ENCODE measurements at places on chromosomes 12 and 14.

- DNase-seq, result no peak
These were observed 64.8 kb upstream of the PTGR2 start for GRCh38 chr14:73786636-73787485.

GRCh38 chr14:72632727-72633126 is 261.2 kb downstream of the DPF3 start:
- DNase-seq, result no peak

GRCh38 chr12:124568431-124569374 is 1.3 kb upstream of the NCOR2 start:
- no peak for DNase-seq

GRCh38 chr12:27133022-27133590 is 50.7 kb upstream of the C12orf71 start:
- no peak for DNase-seq

- no peak for DNase-seq
These were observed 216.8 kb downstream of the SLC15A4 start for GRCh38 chr12:128606970-128607369.

GRCh38 chr14:29163109-29163508 is 396.5 kb downstream of the FOXG1 start:
- DNase-seq, result no peak

DNA sequence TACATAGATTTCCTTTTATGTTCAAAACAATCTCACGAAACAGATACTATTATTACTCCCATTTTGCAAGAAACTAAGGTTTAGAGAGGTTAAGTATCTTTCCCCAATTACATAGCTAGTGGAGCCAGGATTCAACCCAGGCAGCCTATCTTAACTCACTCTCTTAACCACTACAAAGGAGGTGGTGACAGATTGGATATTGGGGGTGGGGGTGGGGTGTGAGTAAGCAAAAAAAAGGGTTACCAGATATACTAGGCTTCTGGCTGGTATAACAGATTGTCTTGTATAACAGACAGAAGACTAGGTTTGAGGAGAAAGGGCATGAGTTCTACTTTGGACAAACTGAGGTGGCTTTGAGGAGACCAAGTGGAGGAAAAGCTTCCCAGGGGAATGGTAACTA is 2.1 kb downstream of the GMFB start:
- no peak for DNase-seq

- no peak for DNase-seq
These were observed 297.6 kb upstream of the SEL1L start for GRCh38 chr14:81831128-81831820.

GRCh38 chr14:33940561-33941011 is 10.3 kb downstream of the EGLN3 start:
- no peak for DNase-seq

DNA sequence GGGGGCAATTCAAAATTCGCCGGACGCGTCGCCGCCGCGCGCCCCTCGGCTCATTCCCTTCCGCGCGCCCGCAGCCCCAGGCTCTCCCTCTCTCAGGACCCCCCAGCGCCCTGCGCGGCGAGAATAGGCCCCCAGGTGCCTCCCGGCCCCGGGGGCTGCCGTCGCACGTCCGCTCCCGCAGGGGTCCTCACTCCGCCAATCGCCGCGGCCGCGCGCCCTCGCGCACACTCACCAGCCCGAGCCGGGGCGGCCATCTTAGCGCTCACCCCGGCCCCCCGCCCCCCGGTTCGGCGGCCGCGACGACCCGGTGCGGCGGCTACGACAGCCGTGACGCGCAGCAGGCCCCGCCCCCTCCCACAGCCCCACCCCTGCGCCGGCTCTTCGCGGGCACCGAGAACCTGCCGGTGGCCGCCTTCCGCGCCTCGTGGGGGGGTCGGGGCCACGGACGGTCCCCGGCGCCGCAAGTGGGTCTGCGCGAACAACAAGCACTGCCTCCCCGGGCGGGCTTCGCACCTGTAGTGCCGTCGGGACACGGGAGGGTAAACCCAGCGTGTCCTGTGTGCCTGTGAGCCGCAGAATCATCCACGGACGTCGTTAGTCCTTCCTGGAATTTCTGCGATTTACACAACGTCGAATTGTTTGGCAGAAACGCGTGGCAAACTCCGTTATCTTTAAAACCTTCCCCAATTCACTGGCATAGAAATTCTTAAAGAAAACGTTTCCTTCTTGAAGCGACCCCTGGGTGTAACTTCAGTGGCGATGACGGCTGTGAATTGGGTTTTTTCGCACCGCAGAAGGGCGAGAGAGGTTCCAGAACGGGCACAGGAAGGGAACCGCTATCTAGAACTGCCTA is 2.5 kb downstream of the USP44 start:
- DNase-seq, result peak; percentile 39

DNA sequence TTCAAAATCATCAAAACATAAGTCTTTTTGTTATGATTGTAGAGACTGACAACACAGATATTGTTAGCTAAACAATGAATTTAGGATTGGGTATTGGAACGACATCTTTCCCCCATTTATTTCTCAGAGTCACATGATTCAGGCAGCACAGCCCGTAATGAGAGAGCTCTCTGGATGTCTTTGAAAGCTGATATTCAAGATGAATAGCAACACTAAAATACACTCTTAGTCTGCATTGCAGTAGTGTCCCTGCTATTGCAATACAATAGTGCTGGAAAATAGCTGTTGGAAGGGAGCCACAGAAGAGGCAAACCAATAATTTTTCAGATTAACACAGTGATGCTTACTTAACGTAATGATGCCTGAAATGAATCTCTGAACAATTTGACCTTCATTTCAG is 9.9 kb downstream of the GTSF1 start:
- DNase-seq, result no peak

DNA sequence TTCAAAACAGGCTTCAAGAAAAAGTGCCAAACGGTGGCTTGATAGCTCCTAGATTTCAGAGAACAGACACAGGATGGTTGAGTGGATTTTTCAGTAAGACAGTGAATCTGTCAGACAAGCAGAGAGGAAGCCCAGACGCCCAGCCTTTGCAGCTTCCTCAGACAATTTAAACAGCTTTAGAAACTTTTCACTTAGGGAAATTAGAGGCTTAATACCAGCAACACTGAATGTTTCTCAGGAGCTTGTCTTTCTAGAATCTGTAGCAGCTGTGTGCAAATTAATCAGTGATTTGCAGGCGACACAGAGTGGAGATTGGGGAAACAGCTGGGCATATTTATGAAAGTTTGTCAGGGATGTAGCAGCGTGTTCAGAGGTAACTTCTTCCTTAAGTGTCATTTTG is 362.1 kb downstream of the GALC start:
- no peak for DNase-seq

GRCh38 chr12:51275088-51275487 is 4.9 kb upstream of the SMAGP start:
- DNase-seq, result no peak

- no peak for DNase-seq
These were observed 376.0 kb downstream of the C12orf75 start for GRCh38 chr12:105706321-105706972.

DNA sequence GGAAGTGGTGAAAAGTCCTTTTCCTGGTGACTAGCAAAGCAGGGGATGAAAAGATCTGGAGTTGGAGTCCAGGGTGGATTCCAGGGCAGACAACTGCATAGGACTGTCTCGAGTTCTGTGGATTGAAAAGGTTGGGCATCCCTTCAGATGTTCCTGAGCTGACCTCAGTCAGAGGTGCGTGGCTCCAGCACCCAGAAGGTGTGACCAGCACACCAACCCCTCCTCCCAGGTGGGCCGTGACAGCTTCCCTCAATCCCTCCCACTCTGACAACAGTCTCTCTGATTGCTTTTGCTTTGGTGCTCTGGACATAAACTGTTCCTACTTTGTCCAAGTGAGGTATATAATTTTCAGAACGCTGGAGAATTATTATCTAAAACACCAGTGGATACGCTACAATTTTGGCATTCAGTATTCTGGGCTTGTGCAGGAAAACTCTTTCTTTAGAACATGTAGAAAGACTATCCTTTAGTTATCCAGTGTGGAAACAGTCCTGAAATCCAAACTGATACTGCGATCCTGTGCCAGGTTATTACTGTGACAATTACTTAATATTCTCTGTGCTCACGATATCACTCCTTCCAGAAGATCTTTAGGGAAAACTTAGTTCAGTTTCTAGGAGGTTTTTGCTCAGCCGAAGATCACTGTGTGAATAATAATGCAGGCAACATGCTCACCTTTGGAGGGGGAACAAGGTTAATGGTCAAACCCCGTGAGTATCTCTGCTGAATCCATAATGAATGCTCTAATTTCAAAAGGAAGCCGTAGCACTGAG is 87.9 kb downstream of the DAD1 start:
- no peak for DNase-seq

DNA sequence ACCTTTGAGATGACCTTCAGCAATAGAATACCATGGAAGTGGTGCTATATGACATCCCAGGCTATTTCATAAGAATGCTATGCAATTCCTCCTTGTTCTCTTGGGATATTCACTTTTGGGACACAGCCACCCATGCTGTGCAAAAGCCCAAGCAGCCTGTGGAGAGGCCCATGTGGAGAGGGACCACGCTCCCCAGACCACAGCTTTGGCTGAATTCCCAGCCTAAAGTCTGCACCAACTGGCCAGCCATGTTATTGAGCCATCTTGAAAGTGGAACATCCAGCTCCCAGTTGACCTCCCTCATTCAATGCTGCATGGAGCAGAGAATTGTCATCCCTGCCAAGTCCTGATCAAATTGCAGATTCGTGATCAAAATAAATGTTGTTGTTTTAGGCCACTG is 275.1 kb downstream of the SUDS3 start:
- no peak for DNase-seq

DNA sequence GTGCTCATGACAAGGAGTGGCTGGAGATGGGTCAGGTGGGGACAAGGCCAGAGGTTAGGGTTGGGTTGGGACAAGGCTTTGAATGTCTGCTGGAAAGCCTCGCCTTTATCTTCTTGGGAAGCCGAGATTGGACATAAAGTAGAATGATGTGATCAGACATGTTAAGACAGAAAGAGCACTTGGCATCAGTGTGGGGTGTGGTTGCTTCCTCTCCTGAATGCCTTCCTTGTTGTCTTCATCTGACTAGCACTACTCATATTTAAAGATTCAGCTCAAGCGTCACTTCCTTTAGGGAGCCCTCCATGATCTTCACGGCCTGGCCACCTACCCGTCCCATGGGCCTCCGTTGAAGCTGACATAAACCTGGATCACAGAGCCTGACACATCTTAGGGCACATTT is 14.8 kb upstream of the C12orf75 start:
- DNase-seq, result no peak

DNA sequence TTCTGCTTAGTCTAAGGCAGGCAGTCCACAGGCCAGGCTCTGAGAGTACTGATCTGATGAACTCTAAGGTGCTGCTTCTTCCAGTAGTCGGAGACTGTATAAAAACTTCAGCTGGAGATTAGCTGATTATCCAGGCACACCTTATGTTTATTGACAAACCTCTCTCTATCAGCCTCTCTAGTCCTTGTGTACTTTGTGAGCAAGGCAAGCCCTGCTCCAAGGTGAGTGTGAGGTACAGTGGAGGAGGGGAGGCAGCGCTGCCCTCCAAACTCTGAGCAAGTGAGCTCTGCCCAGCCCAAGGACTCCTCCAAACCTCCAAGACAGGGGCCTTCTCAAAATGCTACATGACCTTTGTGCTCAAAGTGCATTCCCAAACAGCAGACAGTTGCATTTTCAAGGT is 95.9 kb upstream of the CDKN3 start:
- no peak for DNase-seq

DNA sequence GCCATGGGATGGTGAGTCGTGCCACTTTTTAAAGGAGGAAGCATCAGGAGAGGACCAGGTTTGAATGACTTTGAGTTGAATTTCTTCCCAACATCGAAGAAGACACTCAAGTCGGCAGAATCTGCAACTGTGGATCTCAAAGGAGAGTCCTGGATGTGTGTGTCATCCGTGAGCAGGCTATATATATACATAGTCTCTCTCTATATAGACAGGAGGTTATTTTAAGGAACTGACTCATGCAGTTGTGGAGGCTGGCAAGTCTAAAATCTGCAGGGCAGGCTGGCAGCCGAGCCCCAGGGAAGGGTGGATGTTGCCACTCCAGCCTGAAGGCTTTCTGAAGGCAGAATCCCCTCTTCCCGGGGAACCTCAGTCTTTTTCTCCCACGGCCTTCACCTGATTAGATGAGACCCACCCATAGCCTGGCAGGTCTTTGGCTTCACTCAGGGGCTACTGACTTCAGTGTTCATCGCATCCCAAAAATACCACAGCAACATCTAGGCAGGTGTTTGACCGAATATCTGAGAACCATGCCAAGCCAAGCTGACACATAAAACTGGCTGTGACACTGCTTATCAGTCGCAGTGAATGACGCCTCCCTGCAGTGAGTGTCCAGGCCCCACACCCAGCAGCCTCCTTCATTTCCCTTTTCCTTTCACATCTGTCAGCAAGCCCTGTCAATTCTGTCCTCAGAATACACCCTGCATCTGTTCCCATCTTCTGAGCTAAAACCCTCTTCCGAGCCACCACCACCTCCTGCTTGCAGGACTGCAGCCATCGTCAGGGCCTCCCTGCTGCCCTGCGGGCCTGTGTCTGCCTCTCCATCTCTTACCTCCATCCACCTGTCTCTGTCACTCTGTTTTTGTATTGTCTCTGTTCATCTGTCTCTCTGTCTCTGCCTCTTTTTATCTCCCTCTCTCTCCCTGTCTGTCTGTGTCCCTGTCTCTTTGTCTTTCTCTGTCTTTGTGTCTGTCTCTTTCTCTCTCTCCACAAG is 54.0 kb downstream of the ZNF664 start:
- DNase-seq, result no peak

GRCh38 chr14:60003991-60004390 is 84.0 kb downstream of the LRRC9 start:
- DNase-seq, result no peak

- DNase-seq, result no peak
These were observed 37.7 kb downstream of the ADAM21 start for GRCh38 chr14:70489579-70490200.

DNA sequence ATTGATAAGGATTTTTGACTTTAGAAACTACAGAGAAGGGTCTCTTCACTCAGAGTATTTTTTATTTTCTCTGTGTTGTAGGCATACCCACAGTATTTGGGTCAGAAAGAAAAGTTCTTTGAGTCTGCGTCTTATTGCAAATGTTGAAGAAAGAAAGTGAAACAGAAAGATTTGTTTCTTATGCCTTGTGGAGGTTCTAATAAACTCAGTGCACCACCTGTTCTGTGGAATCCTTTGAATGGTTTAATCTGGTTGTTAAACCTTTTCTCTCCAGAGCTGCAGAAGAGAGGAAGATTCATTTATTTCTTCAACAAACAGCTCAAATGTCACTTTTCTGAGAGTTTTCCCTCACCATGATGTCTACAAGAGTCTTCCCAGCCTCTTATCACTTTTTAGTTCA is 146.6 kb upstream of the PLEKHG7 start:
- no peak for DNase-seq

- DNase-seq, result no peak
These were observed 5.3 kb downstream of the FGF6 start for GRCh38 chr12:4440187-4440941.

GRCh38 chr14:35384455-35385041 is 20.0 kb downstream of the NFKBIA start:
- no peak for DNase-seq

GRCh38 chr12:94909663-94910062 is 93.8 kb downstream of the NDUFA12 start:
- no peak for DNase-seq
